MCF 10A (cell line): ENCODE measurements at places on chromosomes 4 and X. TPM values are rescaled to one million over a fixed set of nuclear protein-coding genes. Genes with fewer than 3 reads are reported as not detected.
A peak's percentile ranks its signal among the peaks of the same experiment; 100 is the strongest.

DNA sequence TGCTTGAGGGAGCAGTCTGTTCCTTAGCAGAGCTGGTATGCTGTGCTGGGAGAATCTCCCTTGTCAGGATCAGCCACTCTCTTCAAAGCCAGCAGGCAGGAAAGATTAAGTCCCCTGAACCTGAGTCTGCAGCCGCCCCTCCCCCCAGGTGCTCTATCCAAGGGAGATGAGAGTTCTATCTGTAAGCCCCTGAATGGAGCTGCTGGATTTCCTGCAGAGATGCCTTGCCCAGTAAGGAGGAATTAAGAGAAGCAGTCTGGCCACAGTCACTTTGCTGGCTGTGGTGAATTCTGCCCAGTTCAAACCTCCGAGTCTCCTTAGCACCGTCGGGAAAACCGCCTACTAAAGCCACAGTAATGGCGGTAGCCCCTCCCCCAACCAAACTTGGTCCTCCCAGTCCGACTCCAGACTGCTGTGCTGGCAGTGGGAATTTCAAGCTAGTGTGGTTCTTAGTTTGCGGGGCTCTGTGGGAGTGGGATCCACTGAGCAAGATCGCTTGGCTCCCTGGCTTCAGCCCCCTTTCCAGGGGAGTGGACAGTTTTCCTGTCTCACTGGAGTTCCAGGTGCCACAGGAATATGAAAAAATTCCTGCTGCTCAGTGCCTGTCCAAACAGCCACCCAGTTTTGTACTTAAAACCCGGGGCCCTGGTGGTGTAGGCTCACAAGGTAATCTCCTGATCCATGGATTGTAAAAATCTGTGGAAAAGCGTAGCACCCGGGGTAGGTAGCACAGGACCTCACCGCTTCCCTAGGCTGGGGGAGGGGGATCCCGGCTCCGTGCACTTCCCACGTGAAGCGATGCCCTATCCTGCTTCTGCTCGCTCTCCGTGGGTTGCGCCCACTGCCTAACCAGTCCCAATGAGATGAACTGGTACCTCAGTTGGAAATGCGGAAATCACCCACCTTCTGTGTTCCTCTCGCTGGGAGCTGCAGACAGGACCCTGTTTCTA is 38.0 kb downstream of the RAB28 start:
- no peak overlapping the region for H3K27ac ChIP-seq
- no peaks in the 10 kb centered on the region for H3K4me1 ChIP-seq
- no peak for DNase-seq

DNA sequence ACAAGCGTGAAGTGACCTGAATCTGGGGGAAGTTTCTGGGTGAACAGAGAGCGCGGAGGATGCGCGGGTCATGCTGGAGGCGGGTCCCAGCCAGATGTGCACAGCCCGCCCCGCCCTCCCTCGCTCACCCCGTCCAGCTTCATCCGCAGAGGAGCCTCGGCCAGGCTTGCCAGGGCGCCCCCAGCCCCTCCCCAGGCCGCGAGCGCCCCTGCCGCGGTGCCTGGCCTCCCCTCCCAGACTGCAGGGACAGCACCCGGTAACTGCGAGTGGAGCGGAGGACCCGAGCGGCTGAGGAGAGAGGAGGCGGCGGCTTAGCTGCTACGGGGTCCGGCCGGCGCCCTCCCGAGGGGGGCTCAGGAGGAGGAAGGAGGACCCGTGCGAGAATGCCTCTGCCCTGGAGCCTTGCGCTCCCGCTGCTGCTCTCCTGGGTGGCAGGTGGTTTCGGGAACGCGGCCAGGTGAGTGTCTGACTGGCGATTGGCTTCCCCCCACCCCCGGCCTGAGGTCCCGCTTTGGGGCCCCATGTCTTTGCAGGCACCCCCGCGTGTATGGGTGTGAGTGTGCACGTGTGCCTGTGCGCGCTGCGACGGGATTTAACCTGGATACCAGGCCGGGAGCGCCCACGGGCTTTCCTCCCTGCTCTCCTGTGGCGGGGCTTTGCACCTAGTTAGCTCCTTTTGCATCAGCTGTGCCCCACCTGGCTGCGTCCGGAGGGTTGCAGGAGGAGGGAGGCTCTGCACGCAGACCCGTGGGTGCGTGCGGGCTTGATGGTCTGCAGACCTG is at the start of gene EGFL6:
Gene EGFL6, plus strand, starts transcription at position 123 of the 782 bp plus-strand sequence. Its CDS starts 261 bp downstream, at position 384.
- H3K4me1 ChIP-seq, result no peaks in the 10 kb centered on the region
- no peak for DNase-seq
- H3K27ac ChIP-seq, result no peak within 1 kb of the TSS
- H3K27me3 ChIP-seq, result peaks cover 90% of the 10 kb centered on the region
- H3K36me3 ChIP-seq, result no peaks in the 10 kb centered on the region
- H3K4me3 ChIP-seq, result no peak within 1 kb of the TSS

- H3K27ac ChIP-seq, result no peak overlapping the region
- DNase-seq, result peak; percentile 57
- no peak overlapping the region for H3K4me3 ChIP-seq
- H3K36me3 ChIP-seq, result no peaks in the 10 kb centered on the region
- H3K4me1 ChIP-seq, result no peaks in the 10 kb centered on the region
Measured at GRCh38 chrX:10722851-10723250, 102.5 kb upstream of the MID1 start.

DNA sequence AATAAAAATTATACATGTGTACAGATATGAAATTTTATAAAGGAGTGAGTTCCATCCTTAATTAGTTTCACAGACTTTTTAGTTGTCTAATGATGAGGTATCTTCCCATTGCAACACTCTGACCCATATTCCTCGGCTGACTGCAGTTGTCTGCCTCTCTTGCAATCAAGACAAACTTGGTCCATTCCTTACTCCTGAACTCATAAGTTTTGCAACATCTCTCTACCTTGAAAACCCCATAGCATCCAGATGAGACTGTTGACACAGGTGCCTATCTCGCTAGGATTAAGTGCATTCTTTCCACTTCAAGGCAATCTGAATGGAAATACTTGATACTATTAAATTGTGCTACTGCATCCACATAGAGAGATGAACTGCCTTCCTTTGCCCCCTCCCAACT is 2.3 kb downstream of the XKRX start:
- H3K4me1 ChIP-seq, result no peaks in the 10 kb centered on the region
- no peak overlapping the region for H3K27ac ChIP-seq
- no peak overlapping the region for H3K4me3 ChIP-seq
- no peak for DNase-seq
- H3K36me3 ChIP-seq, result no peaks in the 10 kb centered on the region
- H3K27me3 ChIP-seq, result peaks cover 64% of the 10 kb centered on the region

- no peaks in the 10 kb centered on the region for H3K36me3 ChIP-seq
- peaks cover 7% of the 10 kb centered on the region for H3K4me1 ChIP-seq
- peak; percentile 62 for DNase-seq
- H3K27ac ChIP-seq, result no peak overlapping the region
- H3K27me3 ChIP-seq, result no peaks in the 10 kb centered on the region
Measured at GRCh38 chr4:77308843-77309242, 151.8 kb downstream of the CCNG2 start.

- H3K4me1 ChIP-seq, result peaks cover 6% of the 10 kb centered on the region
- H3K27me3 ChIP-seq, result no peaks in the 10 kb centered on the region
- H3K36me3 ChIP-seq, result no peaks in the 10 kb centered on the region
- no peak overlapping the region for H3K4me3 ChIP-seq
- DNase-seq, result no peak
- no peak overlapping the region for H3K27ac ChIP-seq
Measured at GRCh38 chr4:160299177-160299576, 1196.3 kb downstream of the RAPGEF2 start.

- H3K36me3 ChIP-seq, result no peaks in the 10 kb centered on the region
- H3K4me1 ChIP-seq, result no peaks in the 10 kb centered on the region
- no peak for DNase-seq
- H3K27me3 ChIP-seq, result no peaks in the 10 kb centered on the region
Measured at GRCh38 chr4:179076865-179077264, 1634.6 kb upstream of the AGA start.

DNA sequence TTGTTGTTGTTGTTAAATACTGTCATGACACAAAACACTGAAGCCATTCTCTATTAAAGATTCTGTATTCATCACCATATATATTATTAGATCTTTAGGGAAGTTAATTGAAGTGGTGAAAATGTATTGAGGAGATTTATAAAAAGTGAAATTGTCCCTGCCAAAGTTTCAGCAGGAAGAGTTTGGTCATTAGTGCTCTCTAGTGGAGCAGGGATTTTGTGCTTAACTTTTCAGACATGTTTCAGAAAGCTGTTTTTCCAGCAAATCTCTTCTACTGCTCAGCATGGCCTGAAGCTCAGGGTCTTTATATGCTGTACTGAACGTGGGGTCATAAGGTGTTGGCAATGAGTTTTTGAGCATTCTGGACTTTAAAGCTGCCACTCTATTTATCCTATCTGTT is 36.7 kb upstream of the CXXC4 start:
- no peak overlapping the region for H3K4me3 ChIP-seq
- no peak overlapping the region for H3K27ac ChIP-seq
- no peaks in the 10 kb centered on the region for H3K36me3 ChIP-seq
- H3K4me1 ChIP-seq, result no peaks in the 10 kb centered on the region
- no peaks in the 10 kb centered on the region for H3K27me3 ChIP-seq

The PCSK1N gene
- 5.0 and 6.3 TPM in 2 replicates for total RNA-seq

The SCD5 gene
- total RNA-seq, result 3.5 and 3.6 TPM in 2 replicates

The GJB1 gene
- not detected in 2 replicates for total RNA-seq
